ENCODE measurements at places on chromosomes 1 and 21. TPM values are rescaled to one million over a fixed set of nuclear protein-coding genes. Genes with fewer than 3 reads are reported as not detected.

The ABCB10 gene
- 12.4 TPM for total RNA-seq

The PM20D1 gene
- not detected for total RNA-seq

The LMX1A gene
- not detected for total RNA-seq

The RIPK4 gene
- total RNA-seq = 2.2 TPM

The KRTAP19-3 gene
- total RNA-seq = not detected

The NFASC gene
- total RNA-seq = 36.9 TPM

The PLPPR5 gene
- not detected for total RNA-seq
